ENCODE measurements at places on chromosomes 4 and X.

DNA sequence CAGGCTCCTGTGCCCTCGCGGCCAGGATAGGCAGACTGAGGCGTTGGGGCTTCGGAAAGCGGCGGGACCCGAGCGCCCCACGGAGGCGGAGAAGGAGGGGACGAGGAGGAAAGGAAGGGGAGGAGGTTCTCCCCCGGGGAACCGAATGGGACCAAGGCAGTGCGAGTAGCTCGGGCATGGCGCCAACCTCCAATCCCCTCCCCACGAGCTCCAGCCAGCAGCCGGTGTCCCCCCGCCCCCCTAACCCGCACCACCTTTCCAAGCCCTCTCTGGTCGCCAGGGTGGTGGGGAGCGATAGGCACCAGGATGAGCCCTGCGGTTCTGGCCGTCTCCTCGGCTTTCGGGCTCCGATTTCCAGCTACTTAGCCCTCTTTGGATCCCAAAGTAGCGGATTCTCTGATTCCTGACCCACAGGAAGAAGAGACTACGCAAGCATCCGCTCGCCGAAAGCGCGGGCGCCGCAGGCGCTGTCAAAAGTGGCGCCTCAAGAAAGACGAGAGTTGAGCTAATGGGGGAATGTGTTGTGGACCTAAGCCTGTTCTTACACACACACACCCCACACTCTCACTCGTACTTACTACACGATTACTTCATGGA, 15.2 kb upstream of the ZIC3 start:
- DNase-seq, result no peak

DNA sequence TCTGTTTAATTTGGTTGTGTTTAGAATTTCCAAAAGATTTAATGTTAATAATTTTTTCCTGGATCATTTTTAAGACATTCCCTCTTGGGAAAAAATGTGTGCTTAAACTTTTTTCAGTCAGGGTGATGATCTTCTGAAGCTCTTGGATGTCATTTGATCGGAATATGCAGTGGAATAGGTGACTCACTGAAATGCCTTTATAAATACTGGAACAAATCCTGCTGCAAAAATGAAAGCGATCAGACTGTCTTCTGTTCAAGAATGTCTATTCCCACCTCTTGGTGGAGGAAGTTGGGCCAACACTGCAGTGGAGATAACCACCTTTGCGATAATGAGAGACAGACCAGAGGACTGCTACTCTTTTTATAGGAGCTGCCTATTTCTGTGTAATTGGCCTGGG, 46.7 kb downstream of the LARP1B start:
- DNase-seq, result no peak

GRCh38 chrX:141609111-141609510, 19.6 kb downstream of the SPANXA2 start:
- no peak for DNase-seq

GRCh38 chr4:184028561-184029374, 123.7 kb downstream of the STOX2 start:
- DNase-seq, result no peak

DNA sequence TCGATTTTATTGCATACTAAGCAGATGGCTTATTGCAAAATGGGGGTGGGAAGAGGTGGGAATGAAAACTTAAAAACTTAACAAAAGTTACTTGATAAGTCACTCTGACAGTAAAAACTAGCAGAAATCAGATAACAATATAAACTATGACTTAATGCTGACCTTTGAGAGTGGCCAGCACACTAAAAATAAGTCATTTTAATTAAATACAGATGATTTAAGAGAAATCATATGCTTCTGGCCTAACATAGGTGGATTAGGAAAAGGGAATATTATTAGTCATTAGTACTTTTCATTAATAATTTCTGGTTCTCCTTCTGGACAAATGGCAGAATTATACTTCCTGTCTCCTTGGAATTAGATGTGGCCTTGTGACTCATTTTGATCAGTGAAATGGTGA, 756.7 kb downstream of the PCDH19 start:
- DNase-seq, result no peak

DNA sequence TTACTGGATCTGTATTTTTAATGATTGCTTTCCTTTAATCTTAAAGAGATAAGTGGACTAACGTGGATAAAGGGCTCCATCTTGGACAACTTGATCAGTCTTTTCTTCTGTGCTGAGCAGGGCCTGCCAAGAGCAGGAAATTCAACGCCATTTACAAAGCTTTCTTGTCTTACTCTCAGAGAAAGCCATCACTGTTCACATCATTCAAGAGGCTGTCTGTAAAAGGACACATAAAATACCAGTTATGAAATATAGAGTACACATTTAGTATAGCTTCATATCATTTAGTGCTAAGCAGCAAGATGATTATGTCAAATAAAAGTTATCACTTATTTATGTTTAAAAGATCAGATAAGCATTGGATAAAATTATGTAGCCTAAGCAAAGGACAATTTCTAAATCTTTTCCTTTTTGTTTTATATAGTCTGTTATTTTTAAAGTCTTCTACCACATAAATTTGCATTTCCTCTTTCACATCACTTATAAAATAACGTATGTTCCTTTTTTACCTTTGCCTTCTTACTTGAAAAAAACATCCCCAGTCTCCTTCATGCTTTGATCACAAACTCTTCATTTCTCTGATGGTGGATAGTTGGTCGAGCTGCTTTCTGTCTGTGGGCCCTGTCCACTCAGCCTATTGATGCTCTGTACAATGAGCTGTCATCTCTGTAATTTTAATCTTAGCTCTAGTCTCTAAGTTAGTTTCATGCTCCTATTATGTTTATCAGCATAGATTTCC, 2.1 kb upstream of the CCNG2 start:
- DNase-seq, result no peak

- DNase-seq, result no peak
Observed at GRCh38 chr4:84796394-84796793, 170.1 kb downstream of the WDFY3 start.

- peak; percentile 31 for DNase-seq
Observed at GRCh38 chr4:99724067-99724466, 66.4 kb upstream of the C4orf54 start.

- DNase-seq, result no peak
Observed at GRCh38 chrX:101483705-101484104, 1.6 kb upstream of the ARMCX4 start.

- DNase-seq, result peak; percentile 67
Observed at GRCh38 chrX:20471483-20471882, 204.8 kb upstream of the RPS6KA3 start.

DNA sequence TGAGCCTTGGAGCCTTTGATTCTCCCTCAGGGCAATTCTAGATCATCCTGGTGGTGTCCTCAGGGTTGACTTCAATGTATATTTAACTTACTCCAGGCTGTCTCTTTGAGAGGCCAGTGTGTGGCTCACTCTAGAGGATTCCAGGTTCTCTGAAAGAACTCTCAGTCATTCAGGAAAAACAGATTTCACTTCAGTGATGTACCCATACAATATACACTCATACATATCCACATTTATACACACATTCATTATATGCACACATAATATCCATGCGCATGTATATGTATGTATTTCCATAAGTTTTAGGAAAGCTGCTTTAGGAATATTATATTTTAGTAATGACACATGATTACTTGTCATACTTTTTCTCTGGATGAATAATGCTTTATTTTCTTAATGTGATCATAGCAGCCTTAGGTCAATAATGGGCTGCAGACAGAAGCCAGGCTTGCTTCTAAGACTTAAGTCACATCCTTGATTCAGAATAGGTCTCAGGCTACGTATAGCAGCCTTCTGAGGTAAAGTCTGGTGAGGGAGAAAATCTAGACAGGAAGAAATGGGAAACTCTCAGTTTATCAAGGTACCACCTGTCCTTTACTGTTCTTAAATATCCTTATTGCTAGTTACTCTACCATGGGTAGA, 397.0 kb downstream of the GPAT3 start:
- DNase-seq, result no peak

DNA sequence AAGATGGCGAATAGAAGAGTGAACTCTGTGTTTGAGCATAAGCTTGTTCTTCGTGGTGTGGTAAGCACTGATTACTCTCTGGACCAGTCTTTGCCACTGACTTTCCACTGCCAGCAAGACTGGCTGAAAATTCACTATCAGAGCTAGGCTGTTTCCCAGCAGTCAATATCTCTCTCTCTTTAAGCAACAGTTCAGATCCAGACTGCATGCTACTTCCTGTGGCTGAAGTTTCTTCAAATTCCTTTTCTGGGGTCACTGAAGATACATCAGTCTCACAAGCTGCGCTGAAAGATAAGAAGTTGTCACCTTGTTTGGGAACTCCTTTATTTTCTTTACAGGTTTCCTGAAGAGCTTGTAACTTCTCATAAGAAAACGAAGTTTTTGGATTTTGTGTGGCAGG, 54.0 kb upstream of the FAM120C start:
- no peak for DNase-seq

GRCh38 chr4:155805016-155805415, 46.2 kb downstream of the GUCY1B1 start:
- peak; percentile 34 for DNase-seq

- no peak for DNase-seq
Observed at GRCh38 chr4:140136509-140136908, 17.5 kb downstream of the MAML3 start.

DNA sequence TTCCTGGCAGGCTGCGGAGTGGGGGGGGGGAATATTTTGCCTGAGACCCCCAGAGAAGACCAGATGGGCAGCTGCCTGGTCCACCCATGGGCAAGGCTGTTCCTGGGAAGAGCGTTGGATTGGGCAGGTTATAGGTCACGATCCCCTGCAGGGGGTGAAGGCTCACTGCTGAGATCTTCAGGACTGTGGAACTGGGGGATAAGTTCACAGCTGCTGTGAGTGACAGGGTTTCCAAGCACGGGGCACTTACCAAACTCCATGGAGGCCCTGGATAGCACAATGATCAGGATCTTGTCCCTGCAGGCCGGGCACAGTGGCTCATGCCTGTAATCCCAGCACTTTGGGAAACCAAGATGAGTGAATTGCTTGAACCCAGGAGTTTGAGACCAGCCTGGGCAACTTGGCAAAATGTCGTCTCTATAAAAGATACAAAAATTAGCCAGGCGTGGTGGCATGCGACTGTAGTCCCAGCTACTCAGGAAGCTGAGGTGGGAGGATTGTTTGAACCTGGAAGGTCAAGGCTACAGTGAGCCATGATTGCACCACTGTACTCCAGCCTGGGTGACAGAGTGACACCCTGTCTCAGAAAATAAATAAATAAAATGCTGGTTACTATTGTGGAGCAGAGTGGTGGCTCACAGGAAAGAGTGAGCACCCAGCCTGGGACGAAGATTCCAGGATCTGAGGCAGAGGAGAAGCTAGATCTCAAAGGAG, 68.0 kb upstream of the HELT start:
- DNase-seq, result no peak

DNA sequence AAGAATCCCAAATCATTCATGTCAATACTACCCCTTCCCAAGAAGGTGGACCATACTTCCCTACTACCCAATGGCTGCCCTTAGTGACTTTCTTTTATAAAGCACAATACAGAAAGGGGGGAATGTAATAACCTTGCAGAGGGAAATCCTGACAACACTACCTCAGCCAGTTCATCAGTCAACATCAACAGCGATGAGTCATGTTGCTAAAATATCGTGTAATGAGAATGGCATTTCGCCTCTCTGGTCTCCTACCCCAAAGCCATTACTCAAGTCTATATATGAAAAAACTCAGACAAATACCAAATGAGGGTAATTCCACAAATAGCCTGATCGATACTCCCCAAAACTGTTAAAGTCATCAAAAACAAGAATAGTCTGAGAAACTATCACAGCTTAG, 3.3 kb upstream of the MAGEA8 start:
- DNase-seq, result no peak

DNA sequence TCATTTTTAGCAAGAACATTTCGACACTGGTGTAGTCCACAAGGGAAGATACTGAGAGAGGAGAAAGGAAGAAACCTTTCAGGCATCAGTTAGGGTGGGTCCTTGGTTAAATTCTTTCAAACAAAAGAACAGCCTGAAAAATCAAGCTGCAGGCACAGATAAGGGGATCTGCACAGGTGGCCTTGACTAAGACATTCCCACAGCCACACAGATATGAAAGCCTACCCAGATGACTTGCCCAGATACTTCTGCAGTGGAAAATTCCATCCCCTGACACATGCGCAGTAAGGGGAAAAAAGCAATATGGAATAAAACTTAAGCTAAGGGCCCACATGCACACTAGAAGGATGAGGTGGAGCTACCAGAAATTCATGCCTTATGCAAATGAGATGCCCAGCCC, 8.9 kb upstream of the TMEM165 start:
- DNase-seq, result no peak

DNA sequence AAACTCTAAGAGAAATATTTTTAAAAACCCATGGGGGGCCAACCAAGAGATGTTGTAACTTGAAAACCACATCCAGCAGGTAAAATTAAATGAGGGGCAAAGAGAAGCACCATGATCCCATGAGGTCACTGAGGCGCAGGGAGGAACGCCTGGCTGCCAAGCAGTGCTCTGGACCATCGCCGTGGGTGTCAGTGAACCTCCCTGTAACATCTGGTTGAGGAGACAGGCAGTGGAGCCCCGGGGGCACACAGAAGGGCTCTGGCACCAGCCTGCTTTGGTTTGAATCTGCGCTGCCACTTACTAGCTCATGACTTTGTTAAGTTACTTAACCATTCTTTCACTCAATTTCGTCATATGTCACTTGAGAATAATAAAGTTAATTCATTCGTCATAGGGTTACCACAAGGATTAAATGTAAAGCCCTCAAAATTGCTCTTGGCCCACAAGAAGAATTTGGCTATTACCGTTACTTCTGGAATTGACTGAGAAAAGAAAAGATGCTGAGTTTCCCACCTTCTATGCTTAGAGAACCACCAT, 41.6 kb upstream of the SLC25A4 start:
- no peak for DNase-seq

DNA sequence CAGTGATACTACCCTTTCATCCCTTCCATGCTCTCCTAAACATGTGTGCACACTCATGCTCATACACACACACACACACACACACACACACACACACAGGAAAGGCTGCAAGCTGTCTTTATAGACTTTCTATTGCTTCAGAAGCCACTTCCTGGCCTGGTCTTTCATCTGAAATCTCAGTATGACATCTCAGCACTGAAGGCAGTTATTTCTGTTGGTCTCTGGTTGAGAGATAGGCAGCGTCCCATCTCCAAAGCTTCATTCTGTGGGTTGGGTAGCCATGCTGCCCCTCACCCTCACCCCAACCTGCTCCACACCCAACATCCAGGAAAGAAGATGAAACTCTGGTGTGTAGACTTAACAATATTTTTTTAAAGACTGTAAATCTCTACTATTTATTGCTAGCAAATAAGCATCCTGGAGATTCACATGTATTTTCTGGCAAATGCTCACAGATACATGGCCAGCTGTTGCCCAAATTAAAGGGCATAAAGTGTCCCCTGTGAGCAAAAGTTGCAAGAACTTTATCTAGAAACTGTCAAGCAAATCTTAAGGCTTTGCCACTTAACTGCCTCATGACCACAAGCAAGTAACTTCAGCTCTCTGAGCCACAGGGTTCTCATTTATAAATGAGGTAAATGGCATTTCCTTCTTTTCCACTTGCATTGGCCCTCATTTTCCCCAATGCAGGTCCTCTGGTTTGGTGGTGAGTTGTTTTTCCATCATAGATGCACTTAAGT, 189.8 kb upstream of the AFF2 start:
- DNase-seq, result no peak
